ENCODE measurements at places on chromosomes 1 and 21.

DNA sequence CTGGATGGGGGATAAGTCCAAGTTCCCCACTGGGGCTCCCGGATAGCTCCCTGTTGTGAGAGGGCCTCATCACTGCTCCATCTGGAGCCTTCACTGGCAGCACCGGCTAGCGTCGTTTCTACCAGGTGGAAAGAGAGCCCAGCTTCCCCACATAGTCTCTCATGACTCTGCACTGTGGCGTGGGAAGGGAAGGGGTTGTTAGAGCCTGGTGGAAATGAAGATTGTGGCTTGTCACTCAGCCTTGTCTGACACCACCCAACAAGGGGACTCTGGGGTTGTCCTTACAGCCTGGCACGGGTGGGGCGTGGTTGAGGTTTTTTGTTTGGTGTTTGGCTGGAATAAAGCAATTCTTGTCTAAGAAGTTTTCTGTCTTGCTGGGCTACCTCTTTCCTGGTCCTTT lies 94.6 kb downstream of the ADARB1 start:
- DNase-seq = no peak

GRCh38 chr1:203547771-203548421 lies 53.9 kb downstream of the OPTC start:
- no peak for DNase-seq

DNA sequence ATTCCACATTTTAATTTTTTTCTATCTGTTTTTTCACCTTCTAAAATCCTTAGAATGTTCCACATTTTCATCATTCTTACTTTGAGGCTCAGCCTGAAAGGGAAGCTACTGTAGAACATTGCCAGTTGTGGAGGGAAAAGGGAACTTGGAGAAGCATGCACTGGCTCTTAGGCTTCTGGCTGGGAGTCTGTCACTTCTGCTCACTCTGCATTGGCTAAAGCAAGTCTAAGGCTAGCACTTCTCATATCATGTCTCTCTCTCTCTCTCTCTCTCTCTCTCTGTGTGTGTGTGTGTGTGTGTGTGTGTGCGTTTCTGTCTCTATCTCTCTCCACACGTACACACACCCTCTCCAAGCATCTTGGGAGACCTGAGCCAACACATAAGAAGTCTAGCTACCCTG lies 49.6 kb upstream of the ADAR start:
- no peak for DNase-seq

DNA sequence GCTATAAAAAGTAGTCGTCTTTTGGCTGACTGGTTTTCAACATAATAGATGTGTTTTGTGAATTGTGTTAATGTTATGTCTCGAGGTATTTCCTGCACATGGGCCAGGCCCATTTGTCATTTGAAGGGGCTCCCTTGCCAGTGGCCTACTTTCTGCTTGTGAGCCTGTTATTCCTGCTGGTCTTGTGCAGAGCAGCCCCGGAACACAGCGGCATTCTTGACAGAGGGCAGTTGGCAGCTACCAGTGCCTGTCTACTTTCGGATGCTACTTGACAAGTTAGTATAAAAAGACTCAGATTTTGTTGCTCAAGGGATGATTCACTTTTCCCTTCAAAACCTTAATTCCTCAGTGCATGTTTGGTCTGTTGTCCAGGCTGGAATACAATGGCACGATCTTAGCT lies 28.5 kb downstream of the PGM1 start:
- no peak for DNase-seq

DNA sequence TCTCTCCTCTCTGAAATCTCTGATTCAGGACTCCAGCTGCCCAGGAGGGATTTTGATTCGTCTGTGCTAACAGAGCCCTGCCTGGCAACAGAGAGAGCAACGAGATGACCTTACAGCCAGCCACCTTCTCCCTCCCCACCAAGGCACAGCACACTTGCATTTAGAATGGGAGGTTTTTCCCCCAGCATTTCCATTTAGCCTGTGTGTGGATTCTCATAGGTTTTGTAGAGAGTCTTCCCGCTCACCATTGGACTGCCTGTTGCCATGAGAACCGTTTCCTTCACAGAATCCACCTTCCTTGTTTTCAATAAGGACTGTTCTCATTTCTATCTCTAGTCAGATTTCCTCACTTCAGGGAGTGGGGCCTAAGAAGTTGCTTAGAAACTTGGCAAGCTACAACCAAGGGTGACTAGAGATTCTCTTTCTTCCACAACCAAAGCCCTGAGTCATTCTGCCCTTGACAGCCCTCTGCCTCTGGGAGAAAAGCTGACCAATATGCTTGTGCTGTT lies 5.8 kb upstream of the IKBKE start:
- DNase-seq = no peak

DNA sequence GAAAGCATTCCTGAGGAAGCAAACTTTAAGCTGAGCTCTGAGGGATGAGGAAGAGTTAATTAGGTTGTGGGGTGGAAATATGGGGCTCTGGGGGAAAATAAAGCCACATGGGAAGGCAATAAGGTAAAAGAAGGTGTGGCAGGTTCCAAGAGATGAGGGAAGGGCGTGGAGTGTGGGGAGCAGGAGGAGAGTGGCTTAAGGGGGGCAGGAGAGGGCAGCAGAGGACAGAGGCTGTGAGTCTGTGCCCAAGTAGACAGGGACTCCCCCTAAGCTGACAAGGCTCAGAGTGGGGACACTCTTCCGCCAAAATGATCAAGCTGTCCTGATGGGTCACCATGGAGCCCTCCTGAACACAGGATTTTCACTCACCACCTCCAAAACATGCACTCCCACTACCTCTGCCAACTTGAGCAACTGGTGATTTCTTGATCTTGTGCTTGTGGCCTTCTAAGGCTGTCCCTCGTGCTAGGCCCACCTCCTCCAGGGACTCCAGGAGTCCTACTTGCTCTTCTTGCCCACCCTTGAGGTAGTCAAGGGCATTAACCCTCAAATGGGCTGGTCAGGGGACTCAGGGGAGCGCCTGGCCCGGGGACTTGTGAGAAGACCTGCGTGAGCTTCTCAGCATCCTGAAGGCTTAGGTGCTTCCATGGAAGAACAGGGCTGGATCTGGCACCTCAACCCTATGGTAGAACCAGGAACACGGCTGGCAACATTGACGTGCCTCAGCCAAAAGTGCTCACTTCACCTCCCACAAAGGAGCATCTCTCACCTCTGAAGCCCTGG lies 23.4 kb downstream of the DMAP1 start:
- no peak for DNase-seq

DNA sequence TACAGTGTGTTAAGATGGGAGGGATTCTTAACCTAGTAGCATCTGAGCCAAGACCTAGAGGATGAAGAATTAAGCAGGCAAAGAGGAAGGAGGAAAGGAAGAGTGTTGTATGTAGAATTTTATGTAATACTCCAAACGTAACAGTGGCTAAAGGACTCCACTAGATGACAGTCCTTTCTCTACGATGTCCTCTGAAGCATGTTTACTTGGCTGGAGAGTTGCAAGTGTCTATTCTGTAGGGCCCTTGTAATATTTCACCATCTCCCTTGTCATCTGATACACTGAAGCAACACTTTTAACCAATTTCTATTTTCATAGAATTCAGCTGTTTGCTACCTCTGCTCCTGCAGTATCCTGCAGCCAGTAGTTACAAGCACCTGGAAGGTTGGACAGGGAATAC lies 2.2 kb upstream of the YBX1 start:
- no peak for DNase-seq

DNA sequence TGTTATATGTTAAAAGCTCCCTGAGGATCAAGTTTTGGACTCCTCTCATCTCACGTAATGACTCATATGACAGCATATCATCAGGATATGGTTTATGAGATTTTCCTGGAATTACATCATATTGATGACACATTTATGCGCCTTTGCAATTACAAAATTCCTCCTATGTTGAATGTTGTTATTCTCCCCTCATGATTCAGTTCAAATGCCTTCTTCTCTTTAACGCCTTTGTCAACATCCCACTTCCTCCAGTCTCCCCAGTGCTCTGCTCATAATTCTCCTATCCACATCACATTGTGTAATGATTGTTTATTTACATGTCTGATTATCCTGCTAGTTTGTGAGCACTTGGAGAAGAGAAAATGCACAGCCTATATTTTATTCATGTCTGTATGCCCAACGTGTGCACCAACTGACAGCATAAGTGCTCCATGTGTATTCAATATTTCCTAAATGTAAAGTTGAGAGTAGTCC lies 80.9 kb upstream of the BACH1 start:
- no peak for DNase-seq

DNA sequence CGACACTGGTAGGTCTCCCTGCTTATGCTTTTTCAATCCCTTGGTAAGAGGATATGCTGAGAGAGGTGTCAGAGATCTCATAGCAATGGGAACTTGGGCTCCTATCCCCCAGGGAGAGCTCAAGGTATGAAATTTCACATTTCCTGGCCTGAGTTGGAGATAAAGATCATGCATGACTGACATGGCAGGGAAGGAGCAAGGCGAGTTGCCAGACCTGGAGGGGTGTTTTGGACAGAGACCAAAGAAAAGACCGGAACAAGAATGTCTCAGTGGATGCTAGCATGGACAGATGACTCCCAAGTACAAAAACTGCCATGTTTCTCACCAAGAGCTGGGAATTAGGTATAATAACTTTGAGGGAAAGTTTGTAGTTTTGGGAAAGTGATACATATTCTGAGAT lies 334.1 kb upstream of the B3GALT2 start:
- no peak for DNase-seq

- no peak for DNase-seq
Observed at GRCh38 chr21:16424331-16424751, 694.6 kb downstream of the USP25 start.

- DNase-seq = no peak
Observed at GRCh38 chr1:96641282-96641681, 80.3 kb upstream of the PTBP2 start.

GRCh38 chr1:65197636-65198035 lies 49.6 kb downstream of the AK4 start:
- DNase-seq = no peak

- DNase-seq = no peak
Observed at GRCh38 chr21:41398831-41399230, 27.2 kb upstream of the MX1 start.

DNA sequence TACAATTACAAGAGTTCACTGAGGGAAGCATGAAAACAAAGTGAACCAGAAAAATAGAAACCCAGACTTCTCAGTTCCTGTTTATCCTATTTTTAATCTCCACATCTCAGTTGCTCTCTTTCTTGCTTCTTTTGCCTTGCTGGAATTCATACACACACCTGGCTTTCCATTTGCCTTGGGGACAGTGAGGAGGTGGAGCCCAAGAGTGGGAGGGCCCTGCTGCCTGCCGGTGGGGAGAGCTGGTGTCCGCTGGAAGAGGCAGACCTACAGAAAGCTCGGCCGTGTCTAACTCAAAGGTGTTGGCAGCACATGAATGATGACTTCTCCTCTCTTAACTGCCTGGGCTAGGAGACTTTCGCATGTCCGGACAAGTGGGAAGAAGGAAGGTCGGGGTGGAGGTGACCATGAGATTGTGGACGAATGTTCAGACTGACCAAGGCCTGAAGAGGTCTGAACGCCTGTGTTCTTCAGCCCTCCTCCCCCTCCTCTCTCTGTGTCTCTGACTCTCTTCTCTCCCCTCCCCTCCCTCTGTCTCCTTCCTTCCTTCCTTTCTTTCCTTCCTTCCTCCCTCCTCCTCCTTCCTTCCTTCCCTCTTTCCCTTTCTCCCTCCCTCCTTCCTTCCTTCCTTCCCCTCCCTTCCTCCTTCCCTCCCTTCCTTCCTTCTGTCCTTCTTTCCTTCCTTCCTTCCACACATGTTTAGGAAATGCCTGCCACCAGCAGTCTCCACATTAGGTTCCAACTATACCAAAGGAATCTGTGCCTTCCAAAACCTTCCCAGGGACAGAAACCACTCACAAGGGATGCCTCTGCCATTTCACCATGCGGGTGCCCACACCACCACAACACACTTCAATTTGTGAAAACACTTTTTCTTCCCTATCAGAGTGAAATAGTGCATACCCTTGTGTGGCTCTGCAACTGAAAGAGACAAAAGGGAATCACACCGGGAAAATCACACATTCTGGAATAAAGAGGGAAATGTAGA lies 157.3 kb upstream of the RUNX1 start:
- DNase-seq = no peak

DNA sequence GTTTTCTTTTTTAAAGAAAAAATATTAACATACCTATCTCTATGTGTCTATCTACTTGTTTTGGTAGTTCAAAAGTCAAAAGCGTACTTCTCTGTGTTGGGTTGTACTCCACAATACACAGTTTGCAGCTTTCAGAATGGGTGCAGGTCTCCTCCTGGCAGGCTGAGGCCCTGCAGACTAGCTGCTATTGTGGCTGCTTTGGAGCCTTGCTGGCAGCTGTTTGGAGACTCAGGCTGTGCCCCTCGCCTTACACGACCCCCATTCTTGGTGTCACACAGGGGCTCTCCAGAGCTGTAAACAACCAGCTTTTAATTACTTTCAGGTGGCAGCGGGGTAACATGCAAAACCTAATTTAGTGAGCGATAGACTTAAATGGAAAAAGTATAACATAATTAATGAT lies 160.4 kb downstream of the DSCAM start:
- DNase-seq = no peak

- no peak for DNase-seq
Observed at GRCh38 chr1:213244664-213245091, 193.6 kb downstream of the RPS6KC1 start.

DNA sequence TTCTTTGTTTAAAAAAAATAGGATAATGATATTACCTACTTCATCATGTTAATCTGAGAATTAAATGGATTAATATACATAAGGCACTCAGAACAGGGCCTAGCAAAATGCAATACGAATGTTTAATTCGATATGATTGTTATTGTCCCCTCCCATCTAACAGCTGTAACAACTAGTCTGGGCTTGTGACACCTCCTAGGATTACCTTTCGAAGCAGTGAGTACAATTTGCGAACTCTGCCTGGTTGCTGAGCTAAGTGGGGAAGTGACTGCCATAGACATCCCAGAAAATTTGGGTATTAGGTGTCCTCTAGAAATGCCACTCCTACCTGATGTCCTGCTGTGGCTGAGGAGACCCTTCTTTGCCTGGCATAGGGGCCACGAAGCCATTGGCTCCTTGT lies 3.0 kb downstream of the RASSF5 start:
- DNase-seq = no peak

DNA sequence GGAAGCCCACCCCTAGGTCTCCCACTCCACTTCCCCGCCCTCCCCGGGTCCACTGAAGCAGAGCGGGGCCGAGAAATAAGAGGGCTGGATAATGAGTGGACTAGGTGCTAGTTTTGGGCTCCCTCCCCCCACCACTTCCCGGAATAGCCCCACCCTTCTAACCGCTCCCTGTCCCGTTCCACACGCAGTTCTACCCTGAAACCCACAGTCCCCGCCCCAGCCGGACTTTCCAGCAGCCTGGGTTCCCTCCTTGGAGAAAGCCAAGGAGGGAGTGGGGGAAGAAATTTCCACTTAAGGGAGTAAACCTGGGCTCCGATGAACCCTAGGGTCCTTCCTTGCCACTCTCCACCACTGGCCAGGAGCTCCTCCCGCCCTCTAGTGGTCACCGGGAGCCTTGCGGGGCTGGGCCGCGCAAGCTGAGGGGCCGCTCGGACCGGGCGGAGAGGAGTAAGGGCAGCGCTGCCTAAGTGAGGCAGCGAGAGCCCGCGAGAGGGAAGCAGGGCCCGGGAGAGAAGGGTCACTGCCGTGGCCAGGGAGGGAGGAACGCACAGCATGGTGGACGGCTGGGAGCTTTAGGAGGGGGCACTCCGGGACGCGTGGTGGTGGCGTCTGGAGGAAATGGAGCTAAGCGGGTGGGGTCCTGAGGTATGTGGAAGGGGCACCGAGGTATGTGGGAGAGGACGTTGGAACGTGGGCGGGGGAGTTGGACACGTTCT lies 14.3 kb downstream of the THBS3 start:
- peak; percentile 40 for DNase-seq

GRCh38 chr1:232951180-232951579 lies 769 bp downstream of the NTPCR start:
- no peak for DNase-seq

Data from stimulated activated naive CD4-positive, alpha-beta T cell (primary cell).